ENCODE measurements at places on chromosomes 6 and 20. TPM values are rescaled to one million over a fixed set of nuclear protein-coding genes. Genes with fewer than 3 reads are reported as not detected.

Gene PDYN
- not detected for total RNA-seq

DNA sequence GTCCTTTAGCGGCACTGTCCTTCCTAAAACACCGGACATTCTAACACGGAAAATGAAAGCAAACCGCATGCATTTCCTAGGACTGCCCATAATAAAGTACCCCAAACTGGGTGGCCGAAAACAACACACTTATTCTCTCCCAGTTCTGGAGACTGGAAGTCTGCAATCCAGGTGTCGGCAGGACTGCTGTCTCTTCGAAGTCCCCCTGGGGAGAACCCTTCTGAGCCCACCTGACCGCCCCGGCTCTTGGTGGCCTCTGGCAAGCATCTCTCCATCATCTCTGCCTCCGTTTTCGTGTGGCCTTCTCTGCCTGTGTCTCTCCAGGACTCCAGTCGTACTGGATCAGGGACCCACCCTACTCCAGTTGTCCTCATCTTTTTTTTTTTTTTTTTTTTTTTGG is 55.4 kb downstream of the SYNJ2 start:
- H3K27ac ChIP-seq, result no peak overlapping the region
- DNase-seq, result no peak
- H3K4me1 ChIP-seq, result peaks cover 29% of the 10 kb centered on the region
- H3K36me3 ChIP-seq, result peaks cover 63% of the 10 kb centered on the region
- H3K4me3 ChIP-seq, result no peak overlapping the region
- no peaks in the 10 kb centered on the region for H3K27me3 ChIP-seq

DNA sequence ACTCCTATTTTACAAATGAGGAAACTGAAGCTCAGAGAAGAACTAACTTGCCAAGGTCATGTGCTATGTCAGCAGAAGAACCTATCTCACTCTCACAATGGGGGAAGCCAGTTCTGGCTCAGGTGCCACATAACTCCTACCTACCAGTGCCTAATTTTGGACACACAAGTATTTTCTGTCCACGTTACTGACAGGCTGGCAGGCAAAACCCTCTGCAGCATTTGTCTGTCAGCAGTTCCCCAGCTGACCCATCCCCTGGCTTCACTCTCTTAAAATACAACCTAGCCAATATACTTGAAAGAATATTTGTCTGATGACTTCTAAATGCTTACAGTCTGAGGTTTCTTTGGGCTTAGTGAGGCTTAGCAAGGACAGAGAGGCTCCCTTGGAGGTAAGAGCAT is 15.5 kb downstream of the GSS start:
- H3K4me1 ChIP-seq, result no peaks in the 10 kb centered on the region
- H3K4me3 ChIP-seq, result no peak overlapping the region
- H3K27me3 ChIP-seq, result no peaks in the 10 kb centered on the region
- no peak overlapping the region for H3K27ac ChIP-seq

Gene HLA-DRB1
- 359 TPM for total RNA-seq

Gene GGT7
- total RNA-seq, result 11.8 TPM

All from spleen (tissue), 13 donors.